ENCODE measurements at places on chromosomes 12 and 14. TPM values are rescaled to one million over a fixed set of nuclear protein-coding genes. Genes with fewer than 3 reads are reported as not detected.

The GPR84 gene
- total RNA-seq: not detected

The NUBPL gene
- 6.8 TPM for total RNA-seq

The TSPAN11 gene
- 3.9 TPM for total RNA-seq

The PTPRB gene
- 1.1 TPM for total RNA-seq

The PLEKHH1 gene
- 33.3 TPM for total RNA-seq

The IL22 gene
- not detected for total RNA-seq

The GCH1 gene
- 8.1 TPM for total RNA-seq
